Fibroblast of lung (primary cell): ENCODE measurements at places on chromosomes 2 and 18.

DNA sequence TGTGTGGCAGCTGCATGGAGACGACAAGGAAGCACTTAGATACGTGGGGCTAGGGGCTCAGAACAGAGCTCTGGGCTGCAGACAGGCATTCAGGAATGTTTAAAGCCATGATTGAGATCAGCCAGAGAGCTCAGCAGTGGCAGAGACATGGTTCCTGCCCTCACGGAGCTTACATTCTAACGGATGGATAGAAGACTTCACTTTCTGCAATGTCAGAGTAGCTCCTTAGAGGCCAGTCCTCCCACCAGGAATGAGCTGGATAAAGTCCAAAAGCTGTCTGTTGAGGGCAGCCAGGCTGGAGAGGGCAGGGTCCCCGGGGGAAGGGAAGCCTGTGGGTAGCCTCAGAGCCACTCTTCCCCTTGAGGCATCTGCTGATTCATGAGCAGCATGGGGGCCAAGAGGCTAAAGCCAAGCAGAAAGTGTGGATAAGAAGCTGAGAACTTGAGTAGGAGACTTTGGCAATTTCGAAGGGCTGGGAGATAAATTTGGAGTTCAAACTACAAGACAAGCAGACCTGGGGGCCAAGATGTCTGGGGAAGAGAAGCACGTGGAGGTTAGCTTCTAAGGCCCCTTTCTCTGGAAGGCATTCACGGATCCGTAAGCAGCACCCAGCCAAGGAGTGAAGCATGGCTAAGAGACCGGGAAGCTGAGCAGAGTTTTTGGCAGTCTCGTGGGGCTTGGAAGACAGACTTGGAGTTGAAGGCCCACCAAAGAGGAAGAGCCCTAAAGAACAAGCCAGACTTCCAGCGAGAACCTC, 9.7 kb upstream of the CIB4 start:
- DNase-seq = no peak

GRCh38 chr2:234373060-234373459, 123.8 kb downstream of the ARL4C start:
- DNase-seq = no peak

DNA sequence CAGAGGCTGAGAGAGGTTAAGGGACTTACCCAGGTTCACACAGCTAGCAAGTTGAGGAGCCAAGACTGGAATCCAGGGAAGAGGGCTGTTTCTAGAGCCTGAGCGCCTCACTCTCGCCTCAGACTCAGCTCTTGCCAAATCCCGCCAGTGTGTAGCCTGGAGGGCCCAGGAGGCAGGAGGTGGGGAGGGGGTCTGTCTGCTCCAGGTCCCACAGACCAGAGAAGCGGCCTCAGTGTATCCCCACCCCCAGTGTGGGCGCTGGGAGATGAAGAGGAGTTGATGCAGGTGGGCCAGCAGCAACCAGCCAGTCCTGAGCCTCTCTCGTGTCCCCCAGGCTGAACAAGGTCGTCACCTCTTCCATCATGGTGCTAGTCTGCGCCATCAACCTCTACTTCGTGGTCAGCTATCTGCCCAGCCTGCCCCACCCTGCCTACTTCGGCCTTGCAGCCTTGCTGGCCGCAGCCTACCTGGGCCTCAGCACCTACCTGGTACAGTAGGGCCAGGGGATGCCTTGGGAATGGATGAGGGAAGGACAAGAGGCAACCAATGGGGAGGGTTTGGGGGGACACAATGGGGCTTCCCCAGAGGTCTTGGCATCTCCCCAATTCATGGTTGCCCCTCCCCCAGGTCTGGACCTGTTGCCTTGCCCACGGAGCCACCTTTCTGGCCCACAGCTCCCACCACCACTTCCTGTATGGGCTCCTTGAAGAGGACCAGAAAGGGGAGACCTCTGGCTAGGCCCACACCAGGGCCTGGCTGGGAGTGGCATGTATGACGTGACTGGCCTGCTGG, 5.2 kb upstream of the CTDSP1 start:
- no peak for DNase-seq

- peak; percentile 19 for DNase-seq
These were observed 48.2 kb upstream of the PAPOLG start for GRCh38 chr2:60707750-60708371.

DNA sequence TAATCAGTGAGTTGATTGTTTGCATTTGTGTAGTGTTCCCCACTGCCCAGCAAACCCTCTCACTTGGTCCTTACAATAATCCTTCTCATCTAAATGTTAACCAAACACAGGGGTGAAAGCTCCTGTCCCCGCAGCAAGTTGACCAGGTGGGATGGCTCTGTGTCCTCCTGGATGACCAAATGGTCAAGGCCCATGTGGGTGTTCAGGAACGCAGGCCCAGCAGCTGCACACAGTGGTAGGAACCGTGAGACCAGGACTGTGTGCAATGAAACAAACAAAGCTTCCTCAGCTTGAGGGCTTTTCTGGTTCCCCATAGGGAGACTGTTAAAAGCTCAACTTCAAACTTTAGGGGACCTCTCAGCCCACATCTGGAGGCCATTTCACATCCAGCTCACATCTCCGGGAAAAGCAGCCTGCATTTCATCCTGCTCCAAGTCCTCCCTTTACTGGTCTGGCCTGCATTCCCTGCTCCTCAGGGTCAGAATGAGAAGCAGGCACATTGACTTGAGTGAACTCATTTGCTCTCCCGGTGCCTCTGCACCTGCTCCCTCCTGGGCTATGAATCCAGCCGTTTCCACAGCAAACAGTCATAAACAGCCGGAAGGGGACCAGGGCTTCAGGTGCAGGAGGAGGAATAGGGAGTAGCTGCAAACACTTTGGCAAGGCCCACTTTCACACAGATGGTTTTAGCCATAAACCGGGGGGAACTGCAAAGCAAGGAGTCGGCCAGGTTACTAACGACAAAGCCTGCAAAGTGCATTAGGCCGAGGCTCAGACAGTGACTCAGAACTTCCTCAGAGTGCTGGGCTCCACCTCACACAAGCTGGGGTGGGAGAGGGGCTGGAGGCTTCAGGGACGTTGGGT, 144.7 kb downstream of the CAPN13 start:
- DNase-seq = peak; percentile 84

GRCh38 chr2:191019376-191019775, 5.4 kb upstream of the STAT1 start:
- no peak for DNase-seq
